Stimulated activated CD4-positive, alpha-beta T cell treated with anti-CD3 and anti-CD28 coated beads, Interleukin-4, amount 100 ng/mL, for 48 hours (primary cell): ENCODE measurements at places on chromosomes 1 and 21.

- DNase-seq: no peak
Measured at GRCh38 chr1:85413169-85413568, 51.8 kb downstream of the DDAH1 start.

- DNase-seq: no peak
Measured at GRCh38 chr21:42120101-42120902, 49.2 kb downstream of the UMODL1 start.

DNA sequence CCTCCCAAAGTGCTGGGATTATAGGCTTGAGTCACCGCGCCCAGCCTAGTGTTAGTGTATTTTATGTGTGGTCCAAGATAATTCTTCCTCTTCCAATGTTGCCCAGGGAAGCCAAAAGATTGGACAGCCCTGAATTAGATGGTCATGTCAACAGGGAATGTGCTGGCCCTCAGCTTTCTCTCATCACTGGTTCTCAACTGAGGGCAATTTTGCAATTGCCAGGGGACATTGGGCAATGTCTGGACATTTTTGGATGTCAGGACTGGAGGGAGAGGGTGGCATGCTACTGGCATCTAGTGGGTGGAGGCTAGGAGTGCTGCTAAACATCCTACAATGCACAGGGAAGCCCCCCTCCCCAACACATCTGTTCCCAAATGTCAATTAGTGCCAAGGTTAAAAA is 95.0 kb downstream of the LAMC2 start:
- DNase-seq: no peak

- DNase-seq: no peak
Measured at GRCh38 chr1:41874151-41874719, 44.5 kb downstream of the HIVEP3 start.

GRCh38 chr1:9343269-9343668 is 50.6 kb downstream of the SPSB1 start:
- DNase-seq: no peak
